NCI-H187 treated with DMSO at 0.1 percent for 48 hours (cell line): ENCODE measurements at places on chromosomes 12 and 14.

GRCh38 chr14:67493092-67493717, 4.7 kb upstream of the TMEM229B start:
- DNase-seq = no peak

- DNase-seq = no peak
Observed at GRCh38 chr12:40534828-40535227, 157.4 kb upstream of the CNTN1 start.

- no peak for DNase-seq
Observed at GRCh38 chr12:95615749-95616148, 64.5 kb upstream of the USP44 start.

DNA sequence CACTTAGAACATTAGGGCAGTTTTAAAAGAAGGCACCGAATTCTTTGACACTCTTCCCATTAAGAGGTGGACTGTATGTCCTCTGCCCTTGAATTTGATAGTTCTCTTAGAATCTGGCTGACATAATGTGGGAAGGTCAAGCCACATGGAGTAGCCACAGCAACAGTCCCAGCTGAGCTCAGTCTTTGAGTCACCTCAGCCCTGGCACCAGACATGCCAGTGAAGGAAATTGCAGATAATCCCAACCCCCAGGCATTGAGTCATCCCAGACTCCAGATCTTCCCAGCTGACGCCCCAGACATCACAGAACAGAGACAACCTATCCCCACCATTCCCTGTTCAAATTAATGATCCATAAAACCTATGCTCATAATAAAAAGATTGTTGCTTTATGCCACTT, 83.4 kb downstream of the GTF2A1 start:
- no peak for DNase-seq

DNA sequence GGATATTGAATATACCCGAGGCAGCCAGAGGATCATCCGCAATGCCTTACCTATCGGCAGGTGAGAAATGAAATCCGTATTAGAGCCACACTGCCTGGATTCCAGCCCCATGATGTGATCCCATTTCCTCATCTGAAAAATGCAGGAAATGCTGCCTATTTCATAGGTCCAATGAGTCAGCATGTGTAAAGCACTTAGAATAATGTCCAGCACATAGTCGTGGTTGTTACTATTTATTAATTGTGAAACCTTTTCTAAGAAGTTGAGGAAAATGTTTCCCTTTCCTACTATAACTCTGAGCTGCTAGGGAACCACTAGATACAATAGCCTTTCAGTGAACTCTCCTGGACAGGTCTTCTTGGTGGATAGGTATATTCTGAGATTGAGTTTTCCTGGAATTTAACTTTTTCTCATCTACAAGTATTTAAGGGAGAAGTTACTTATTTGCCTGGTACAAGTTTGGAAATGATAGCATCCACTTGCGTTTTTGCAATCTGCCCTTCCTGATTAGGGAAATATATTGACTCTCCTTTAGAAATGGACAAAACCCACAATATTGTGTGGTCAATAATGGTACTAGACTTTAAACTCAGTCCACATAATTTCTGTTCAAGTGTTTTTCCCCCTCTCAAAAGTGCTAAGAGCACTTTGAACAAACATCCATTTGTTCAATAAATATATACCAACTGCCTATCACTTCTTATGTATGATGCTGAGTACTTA, 12.2 kb downstream of the POLR3B start:
- no peak for DNase-seq

- DNase-seq = no peak
Observed at GRCh38 chr12:57845478-57846284, 848 bp downstream of the CTDSP2 start.

- no peak for DNase-seq
Observed at GRCh38 chr12:63930971-63931370, 86.5 kb downstream of the SRGAP1 start.

DNA sequence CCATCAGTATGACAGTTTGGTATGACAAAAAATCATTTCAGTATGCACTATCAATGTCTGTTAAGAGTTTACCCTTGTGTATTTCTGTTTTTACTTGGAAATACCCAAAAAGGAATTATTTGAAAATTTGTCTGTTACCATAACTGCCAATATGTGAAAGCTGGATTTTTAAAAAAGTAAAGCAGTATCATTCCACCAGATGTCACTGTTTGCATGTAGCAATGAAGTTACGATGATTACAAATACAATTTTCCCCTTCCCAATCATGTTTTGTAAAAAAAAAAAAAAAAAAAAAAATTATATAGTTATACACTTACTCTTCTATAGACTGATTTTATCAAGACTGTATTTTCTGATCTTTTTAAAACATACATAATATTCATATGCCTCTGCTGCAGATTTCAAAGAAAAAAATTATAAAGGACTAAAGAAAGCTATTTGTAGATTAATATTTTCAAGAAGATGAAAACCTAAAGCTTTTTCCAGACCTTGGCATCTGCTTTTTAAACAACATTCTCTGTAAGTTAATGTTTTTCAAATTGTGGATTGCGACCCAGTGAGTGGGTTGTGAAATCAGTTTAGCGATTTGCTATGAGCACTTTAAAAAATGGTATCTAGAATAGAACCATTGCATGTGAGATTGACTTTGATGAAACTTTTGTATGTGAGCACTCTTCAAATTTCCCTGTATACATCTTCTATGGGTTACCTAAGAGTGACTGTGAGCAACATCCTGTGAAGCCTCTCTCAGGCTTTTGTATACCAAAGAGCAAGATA, 114.2 kb downstream of the TTC6 start:
- no peak for DNase-seq

- DNase-seq = no peak
Observed at GRCh38 chr14:64117671-64118402, 176.3 kb downstream of the ESR2 start.

GRCh38 chr14:104302794-104303405, 164.5 kb downstream of the KIF26A start:
- no peak for DNase-seq

- no peak for DNase-seq
Observed at GRCh38 chr14:36271939-36272907, 48.2 kb downstream of the MBIP start.

- no peak for DNase-seq
Observed at GRCh38 chr14:65854215-65854614, 441.7 kb downstream of the FUT8 start.
